ENCODE measurements at places on chromosomes 3 and 15.

DNA sequence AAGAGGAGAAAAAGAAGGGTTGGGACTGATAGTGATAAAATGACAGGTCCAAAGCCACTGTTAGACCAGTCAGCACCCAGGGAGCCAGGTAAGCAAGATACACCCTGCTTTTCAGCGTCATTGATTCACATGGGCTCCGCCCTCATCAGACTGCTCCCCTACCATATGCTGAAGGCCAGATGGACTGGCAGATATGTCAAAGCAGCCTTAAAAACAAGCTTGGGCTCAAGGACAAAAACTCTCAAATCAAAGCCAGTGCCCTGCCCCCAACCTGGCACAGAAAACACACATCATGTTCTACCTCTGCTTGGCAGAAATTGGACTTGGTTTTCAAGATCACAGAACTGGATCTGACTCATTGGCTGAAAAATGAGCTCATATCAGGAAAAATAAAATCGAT, 33.4 kb downstream of the SH3BP5 start:
- no peak for DNase-seq

- DNase-seq, result no peak
Measured at GRCh38 chr15:36185438-36185837, 394.0 kb upstream of the CDIN1 start.

GRCh38 chr3:124562769-124563168, 167.5 kb upstream of the UMPS start:
- no peak for DNase-seq

- DNase-seq, result peak; percentile 72
Measured at GRCh38 chr15:90300988-90301706, 35.7 kb downstream of the NGRN start.

Measured in hematopoietic multipotent progenitor cell treated with erythropoietin and hydrocortisone succinate and interleukin-3 and kit ligand, for 17 days (in vitro differentiated cells).